ENCODE measurements at places on chromosomes 3 and 15. TPM values are rescaled to one million over a fixed set of nuclear protein-coding genes. Genes with fewer than 3 reads are reported as not detected.

The SPATA12 gene
- 0.44 TPM for total RNA-seq

The TMED3 gene
- 196 TPM for total RNA-seq

The CHL1 gene
- not detected for total RNA-seq

The KCNMB2 gene
- total RNA-seq = not detected

The SLC2A2 gene
- total RNA-seq = not detected

The LRRC49 gene
- 5.5 TPM for total RNA-seq

The OXTR gene
- total RNA-seq = 10.9 TPM
